ENCODE measurements at places on chromosomes 16 and 17.
A peak's percentile ranks its signal among the peaks of the same experiment; 100 is the strongest.

- DNase-seq, result no peak
Observed at GRCh38 chr16:35207059-35207999, 1747.9 kb downstream of the TP53TG3F start.

- no peak for DNase-seq
Observed at GRCh38 chr16:19088341-19088916, 21.0 kb downstream of the COQ7 start.

GRCh38 chr17:79990051-79990592 lies 45.5 kb downstream of the TBC1D16 start:
- no peak for DNase-seq

- no peak for DNase-seq
Observed at GRCh38 chr17:32741381-32741780, 135.5 kb downstream of the MYO1D start.

DNA sequence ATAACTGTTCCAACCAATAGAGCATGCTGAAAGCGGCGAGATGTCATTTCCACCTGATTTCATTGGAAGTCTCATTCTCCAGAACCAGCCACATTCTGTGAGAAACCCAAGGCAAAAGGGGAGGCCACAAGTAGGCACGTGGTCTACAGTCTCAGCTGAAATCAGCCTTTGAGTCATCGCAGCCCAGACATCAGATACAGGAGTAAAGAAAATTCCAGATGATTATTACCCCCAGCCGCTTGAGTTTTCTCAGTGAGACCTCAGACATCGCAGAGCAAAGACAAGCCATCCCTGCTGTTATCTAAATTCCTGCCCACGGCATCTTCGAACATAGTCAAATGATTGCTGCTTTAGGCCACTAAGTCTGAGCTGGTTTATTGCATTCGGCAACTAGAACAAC lies 23.1 kb downstream of the STAT3 start:
- peak; percentile 46 for DNase-seq

- DNase-seq, result no peak
Observed at GRCh38 chr16:1341495-1342420, 8.3 kb downstream of the BAIAP3 start.

GRCh38 chr16:62034231-62035114 lies 1.8 kb downstream of the CDH8 start:
- no peak for DNase-seq

GRCh38 chr16:80723091-80723490 lies 81.3 kb downstream of the CDYL2 start:
- DNase-seq, result no peak

DNA sequence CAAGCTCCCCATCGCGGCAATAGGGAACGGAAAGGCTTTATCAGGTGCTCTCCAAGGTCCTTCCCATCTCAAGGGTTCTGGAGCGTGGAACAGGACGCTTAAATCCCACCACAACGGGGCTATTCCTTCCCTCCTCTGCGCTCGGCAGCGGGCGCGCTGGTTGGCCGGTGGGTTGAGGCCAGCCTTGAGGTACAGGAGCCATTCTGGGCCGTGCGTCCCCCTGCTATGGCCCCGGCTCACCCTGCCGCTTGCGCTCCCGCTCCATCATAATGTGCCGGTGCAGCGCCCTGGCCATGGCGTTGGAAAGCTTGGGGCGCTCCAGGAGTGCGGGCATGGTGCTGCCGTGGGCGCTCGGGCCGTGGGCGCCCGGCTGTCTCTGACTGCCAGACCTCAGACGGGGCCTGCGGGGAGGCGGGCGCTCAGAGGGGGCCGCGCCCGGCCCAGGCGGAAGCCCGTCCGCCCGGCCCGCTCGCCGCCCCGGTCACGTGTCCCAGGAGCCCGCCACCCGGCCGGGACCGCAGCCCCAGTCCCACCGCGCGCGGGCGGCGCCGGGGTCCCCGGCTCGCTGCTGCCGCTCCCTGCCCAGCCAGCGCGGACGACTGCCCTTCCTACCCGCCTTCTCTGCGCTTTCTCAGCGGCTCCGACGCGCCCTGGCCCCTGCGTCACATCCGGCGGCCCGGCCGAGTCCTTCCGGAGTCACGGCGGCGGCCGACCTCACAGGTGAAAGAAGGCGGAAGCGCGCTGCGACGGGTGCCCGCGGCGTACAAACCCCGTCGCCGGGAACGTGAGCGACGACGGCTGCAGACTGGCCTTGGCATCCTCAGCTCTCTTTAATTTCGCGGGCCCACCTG lies at the start of gene GPS2:
Gene GPS2, minus strand, starts transcription at position 642 of the 851 bp plus-strand sequence. Its CDS starts 308 bp downstream, at position 334.
- DNase-seq, result peak; percentile 92

- DNase-seq, result no peak
Observed at GRCh38 chr16:55240888-55241287, 83.1 kb upstream of the IRX6 start.

- DNase-seq, result no peak
Observed at GRCh38 chr16:73713251-73713650, 583.4 kb upstream of the PSMD7 start.

GRCh38 chr17:33451221-33451620 lies 158.1 kb upstream of the ASIC2 start:
- DNase-seq, result no peak

DNA sequence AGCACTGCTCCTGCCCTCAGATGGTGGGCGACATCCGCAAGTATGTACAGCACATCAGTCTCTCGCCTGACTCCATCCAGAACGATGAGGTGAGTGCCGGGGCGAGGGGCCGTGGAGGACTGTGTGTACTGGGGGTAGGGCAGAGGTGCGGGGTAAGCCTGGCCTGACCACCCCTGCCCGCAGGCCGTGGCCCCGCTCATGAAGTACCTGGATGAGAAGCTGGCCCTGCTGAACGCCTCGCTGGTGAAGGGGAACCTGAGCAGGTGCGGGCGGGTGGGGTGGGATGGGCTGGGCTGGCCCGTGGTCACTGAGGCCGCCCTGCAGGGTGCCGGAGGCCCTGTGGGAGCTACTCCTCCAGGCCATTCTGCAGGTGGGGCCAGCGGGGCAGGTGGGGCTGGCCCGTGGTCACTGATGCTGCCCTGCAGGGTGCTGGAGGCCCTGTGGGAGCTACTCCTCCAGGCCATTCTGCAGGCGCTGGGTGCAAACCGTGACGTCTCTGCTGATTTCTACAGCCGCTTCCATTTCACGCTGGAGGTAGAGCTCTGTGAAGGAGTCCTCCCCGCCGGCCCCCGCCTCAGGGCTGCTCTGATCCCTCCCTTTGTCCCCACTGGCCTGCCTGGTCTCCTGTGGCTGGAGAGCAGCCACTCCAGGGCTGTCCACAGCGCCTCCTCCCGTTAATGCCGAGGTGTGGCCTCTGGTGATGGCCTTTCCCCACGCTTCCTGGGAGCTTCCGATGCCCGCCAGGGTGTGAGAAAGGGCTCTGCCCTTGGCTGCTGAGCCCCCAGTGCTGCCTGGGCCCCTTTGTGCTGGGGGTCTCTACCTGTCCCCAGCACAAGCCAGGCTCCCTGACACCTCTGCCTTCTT lies 5.0 kb downstream of the TSR3 start:
- no peak for DNase-seq
